Brain pericyte (primary cell): ENCODE measurements at places on chromosomes 1 and 21.

- DNase-seq = no peak
Measured at GRCh38 chr1:209810783-209811182, 4.8 kb upstream of the IRF6 start.

- no peak for DNase-seq
Measured at GRCh38 chr21:35559829-35560225, 500.5 kb downstream of the SETD4 start.

- no peak for DNase-seq
Measured at GRCh38 chr1:198463709-198464108, 76.8 kb downstream of the ATP6V1G3 start.

DNA sequence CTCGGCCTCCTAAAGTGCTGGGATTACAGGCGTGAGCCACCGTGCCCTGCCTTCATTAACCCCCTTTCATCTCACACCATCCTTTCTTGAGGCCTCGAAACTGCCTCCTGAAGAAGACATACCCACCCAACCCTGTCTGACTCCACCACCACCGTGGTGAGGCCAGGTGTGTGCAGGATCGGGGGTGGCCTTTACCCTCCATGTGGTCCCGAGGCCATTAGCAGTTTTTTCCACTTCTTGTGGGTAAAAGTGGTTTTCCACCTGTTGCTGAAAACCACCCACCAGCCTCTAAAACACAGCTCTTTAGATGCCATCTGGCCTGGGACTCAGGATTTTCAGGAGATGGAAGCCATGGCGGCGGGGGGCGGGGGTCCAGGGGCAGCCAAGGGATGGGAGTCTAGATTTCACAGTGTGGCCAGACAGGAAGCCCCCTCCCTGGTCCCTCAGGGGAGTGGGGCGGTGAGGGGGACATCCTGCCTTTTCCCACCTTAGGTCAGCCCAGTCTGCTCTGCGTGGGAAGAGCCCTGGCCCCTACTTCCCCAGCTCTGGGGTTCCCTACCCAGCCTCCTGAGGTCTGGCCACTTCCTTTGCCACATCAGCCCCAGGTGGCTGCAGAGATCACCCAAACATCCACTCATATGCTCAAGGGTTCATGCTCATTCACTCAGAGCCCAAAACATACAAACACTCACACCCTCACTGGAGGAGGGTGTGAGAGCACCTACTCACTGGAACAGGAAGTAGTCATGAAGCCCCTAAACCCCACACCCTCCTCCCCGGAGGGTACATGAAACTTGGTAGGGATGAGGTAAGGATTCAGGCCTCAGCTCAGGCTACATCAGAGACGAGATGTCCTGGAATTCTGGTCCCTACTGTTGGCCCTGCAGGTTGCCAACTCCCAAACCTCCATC lies 2.3 kb downstream of the FGR start:
- no peak for DNase-seq

GRCh38 chr1:118788463-118788862 lies 199.7 kb downstream of the TBX15 start:
- peak; percentile 18 for DNase-seq

- no peak for DNase-seq
Measured at GRCh38 chr1:232891071-232891470, 59.3 kb upstream of the NTPCR start.

GRCh38 chr1:94654919-94655318 lies 113.4 kb upstream of the F3 start:
- DNase-seq = no peak

- DNase-seq = no peak
Measured at GRCh38 chr1:153616917-153617311, 789 bp upstream of the S100A14 start.

GRCh38 chr1:9705337-9706093 lies 54.0 kb downstream of the PIK3CD start:
- no peak for DNase-seq

GRCh38 chr1:39720094-39720999 lies 18.3 kb upstream of the PPIE start:
- peak; percentile 20 for DNase-seq

- DNase-seq = no peak
Measured at GRCh38 chr1:162541619-162542141, 19.8 kb upstream of the UAP1 start.

GRCh38 chr1:64404202-64404601 lies 65.7 kb upstream of the CACHD1 start:
- DNase-seq = no peak

GRCh38 chr1:89989799-89990198 lies 5.1 kb upstream of the ZNF326 start:
- DNase-seq = no peak

DNA sequence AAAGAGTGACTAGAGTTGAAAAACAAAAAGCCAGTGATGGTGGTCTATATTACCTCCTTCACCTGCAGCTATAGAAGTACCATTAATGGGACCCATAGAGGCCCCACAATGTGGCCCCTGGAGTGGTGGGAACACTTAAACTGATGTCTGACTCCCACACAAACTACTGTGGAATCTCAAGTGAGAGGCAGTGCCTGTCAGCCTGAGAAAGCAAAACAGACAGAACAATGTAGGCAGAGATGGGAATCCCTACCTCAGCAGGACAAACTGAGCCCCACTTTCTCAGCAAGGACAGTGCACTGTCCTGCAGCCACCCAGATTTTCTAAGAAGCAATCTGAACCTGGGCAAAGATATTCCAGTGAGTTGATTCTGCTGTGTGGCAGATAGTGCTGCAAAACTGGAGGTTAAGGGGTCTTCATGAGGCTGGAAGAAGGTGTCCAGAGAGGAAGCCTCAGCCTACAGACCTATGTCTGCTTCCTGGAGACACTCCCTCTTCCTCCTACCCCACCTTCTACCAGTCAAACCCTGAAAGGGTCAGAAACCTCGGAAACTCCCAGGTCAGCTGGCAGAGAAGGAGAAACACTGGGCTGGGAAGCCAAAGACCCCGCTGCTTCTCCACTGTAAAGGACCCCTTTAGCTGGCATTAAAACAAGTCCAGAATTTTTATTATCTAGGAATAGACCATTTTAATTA lies 228.7 kb downstream of the C1orf94 start:
- DNase-seq = no peak

DNA sequence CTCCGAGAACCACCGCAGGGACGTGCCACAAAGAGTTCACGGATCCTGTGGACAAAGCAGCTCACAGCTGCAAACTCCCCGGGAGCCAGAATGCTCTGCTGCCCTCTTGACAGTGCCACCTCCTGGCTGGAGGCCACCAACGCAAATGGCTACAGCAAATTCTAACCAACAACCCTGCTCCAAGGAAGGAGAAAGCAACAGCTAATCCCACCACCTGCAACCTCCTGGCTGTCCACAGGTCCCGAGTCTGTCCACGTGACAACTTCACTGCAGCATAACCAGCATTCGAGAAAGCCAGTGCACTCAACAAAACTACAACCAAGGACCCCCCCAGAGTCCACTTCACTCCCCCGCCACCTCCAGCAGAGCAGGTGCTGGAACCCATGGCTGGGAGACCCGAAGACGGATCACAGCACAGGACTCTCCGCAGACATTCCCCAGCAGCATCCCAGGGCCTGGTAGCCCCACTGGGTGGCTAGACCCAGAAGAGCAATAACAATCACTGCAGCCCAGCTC lies 17.3 kb downstream of the POFUT2 start:
- DNase-seq = no peak

DNA sequence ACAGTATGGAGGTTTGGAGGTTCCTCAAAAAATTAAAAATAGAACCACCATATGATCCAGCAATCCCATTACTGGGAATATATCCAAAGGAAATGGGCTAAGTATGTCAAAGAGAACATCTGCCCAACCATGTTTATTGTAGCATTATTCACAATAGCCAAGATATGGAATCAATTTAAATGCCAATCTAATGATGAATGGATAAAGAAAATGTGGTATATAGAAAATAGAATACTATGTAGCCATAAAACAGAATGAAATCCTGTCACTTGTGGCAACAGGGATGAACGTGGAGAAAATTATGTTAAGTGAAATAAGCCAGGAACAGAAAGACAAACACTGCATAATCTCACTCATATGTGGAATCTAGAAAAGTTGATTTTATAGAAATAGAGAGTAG lies 201.7 kb upstream of the AJAP1 start:
- DNase-seq = no peak

DNA sequence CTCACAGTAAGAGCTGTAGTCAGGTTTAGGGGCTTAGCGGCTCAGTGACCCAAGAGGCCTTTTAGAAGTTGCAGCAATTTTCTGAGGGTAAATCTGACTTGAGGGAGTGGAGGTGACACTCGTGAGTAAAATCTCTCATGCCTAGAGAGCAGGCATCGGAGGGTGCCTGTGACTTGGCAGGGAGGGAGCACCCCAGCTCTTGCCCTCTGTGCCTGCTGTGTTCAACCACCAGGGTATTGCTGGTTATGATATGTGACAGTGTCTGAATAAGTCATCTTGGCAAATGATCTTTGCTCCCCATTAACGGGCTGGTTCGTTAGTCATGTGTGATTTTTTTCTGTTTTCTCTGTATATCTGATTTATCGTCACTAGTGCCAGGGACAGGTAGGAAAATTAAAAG lies 5.9 kb downstream of the MAN1C1 start:
- no peak for DNase-seq

DNA sequence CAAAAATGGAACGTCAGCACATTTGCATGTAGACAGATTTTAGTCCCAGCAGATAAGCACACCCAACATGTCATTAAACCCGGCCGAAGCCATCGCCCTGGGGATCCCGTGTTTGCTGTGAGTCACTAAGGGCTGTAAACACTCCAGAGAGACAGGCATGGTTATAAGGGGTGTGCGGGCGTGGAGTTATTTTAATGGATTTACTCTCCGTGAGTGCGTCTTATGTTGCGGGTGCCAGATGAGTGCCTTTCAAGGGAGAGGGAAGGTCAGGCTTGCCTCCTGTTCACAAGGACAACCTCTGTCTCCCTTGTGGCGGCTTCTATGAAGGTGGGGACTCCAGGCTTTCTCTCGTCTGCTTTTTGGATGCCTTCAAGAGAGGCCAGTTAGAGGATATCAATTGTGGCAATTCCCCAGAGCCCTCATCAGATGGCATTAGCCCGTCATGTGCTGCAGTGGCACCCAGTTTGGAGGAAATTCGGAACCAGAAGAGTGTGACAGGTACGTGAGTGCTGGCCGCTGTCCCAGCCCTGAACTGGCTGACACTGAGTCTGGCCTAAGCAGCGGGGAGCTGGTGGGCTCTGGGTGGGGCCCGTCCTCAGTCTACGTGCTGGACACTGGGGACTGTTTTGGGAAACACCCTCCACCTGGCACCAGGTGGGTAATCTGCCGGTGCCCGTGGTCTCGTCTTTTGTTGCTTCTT lies 223.8 kb upstream of the TMEM51 start:
- no peak for DNase-seq

DNA sequence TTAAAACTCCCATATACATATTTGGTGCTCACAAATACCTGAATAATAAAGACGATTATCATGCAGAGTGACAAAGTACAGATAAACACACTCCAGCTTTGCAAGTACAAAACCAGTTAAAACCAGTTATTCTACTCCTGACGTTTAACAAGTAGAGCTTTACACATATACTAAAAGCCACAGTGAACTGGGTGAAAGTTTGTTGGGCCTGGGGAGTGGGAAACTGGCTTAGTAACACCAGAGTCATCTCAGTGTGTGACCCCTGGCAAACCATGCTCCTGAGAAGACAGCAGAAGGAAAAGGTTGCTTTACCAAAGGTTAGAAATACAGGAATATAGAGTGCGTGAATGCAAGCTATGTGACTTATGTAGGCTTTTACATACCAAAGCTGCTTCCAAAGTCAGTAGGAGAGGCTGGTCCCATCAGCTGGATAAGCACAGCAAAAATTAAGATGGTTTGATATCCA lies 148.1 kb downstream of the NRIP1 start:
- DNase-seq = no peak

DNA sequence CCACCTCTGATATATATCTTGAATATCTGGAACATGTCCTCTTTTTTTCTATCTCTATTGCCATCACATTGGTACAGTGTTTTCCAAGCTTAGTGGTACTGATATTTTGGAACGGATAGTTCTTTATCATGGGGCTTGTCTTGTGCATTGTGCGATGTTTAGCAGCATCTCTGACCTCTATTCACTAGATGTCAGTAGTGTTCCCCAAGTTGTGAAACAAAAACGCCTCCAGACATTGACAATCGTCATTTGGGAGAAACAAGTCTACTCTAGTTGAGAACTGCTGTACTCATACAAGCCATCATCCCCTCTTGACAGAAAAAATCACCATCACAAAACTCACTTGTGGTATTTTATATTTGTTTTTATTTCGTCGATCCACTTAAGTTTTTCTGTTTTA lies 79.7 kb upstream of the CHODL start:
- DNase-seq = no peak

DNA sequence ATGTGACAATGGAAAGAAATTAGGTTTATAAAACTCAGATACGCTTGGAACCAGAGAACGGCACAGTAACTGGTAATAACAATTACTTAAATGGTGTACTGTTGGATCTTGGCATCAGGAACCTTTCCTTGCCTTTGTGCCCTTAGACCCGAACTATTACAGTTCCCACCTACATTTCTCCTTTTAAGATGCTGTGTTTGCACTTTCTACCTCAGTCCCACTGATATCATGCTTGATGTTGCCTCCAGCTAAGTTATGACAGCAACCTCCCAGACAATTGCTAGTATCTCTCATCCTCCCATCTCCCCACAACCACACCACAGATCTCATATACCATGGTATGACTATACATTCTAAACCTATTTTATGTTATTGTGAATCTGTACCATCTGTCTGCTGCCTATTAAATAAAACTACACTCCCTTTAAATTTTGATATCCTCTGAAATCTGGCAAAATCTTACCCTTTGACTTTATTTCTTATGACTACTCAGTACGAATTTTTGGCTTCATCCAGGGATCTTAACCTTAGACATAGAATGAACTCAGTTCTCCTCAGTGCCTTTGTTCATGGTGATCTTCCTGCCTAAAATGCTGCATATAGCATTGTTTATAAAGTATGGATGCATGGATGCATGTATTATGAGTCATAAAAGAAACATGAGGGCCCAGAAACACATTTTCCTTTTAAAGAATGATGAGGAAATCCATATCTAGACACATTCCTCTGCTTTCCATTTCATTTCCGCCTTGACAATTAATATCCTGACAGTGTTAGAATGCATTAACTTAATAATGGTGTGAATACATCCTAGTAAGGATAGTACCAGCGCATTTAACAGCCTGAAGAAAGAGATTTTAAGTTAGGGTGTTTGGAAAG lies 64.1 kb downstream of the LRRC8D start:
- DNase-seq = no peak

GRCh38 chr1:156433602-156434001 lies 64.6 kb downstream of the RHBG start:
- DNase-seq = no peak

DNA sequence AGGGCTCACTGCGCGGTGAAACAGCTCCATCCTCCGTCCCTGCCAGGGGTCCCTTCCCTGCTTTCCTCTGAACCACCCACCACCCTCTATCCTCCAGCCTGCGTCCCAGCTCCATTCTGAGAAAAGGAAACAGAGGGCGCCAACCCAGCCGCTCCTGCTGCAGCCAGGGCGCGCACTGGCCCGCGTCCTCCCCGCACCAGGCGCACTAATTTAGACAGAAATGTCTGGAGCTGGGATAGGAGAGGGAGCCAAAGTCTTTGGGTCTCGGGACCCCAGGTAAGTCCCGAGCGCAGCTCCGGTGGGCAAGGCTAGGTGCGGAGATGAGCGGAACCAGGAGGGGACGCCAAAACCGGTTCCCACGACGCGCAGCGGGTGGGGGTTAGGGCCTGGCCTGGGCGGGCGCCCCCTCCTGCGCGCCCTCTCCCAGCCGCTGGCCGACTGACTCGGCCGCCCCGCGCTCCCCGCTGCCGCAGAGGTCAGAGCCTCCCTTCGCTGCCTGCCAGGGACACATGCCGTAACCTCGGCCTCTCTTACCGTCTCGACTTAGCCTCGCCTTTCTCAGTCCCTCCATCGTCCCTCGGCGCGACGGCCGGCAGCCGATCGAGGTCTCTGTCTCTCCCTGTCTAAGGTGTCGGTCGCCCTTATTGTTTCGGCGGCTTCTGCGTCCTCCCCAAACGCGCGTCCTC lies 2.0 kb downstream of the CAMK2N1 start:
- DNase-seq = no peak
